Kidney epithelial cell (primary cell): ENCODE measurements at places on chromosomes 6 and 20. TPM values are rescaled to one million over a fixed set of nuclear protein-coding genes. Genes with fewer than 3 reads are reported as not detected.

The GLP1R gene
- 0.17 TPM in 1 of 2 replicates, not detected in the other for total RNA-seq

The FABP7 gene
- not detected in 2 replicates for total RNA-seq

The PTK7 gene
- 169 and 170 TPM in 2 replicates for total RNA-seq

The EYS gene
- total RNA-seq = not detected in 2 replicates

The RNF114 gene
- 138 and 216 TPM in 2 replicates for total RNA-seq

The VNN1 gene
- total RNA-seq = 0.21 and 0.75 TPM in 2 replicates
